ENCODE measurements at places on chromosomes 4 and X.

DNA sequence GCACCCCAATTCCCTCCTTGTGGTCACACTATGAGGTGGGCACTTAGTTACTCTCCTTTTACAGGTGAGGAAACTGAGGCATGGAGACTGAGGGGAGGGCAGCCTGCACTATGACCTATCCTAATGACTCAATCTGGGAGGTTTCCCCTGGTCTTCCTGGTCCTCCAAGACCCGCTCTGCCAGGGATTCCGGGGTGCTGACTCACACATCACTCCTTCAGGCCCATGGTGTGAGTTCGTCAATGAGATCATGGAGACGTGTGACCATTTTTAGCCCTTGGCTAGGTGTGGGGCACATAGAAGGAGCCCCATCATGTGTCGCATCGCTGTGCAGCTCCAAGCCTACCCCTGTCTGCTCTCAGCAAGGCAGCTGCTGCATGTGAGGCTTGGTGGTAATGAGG is 32.4 kb upstream of the BCOR start:
- no peak for DNase-seq

DNA sequence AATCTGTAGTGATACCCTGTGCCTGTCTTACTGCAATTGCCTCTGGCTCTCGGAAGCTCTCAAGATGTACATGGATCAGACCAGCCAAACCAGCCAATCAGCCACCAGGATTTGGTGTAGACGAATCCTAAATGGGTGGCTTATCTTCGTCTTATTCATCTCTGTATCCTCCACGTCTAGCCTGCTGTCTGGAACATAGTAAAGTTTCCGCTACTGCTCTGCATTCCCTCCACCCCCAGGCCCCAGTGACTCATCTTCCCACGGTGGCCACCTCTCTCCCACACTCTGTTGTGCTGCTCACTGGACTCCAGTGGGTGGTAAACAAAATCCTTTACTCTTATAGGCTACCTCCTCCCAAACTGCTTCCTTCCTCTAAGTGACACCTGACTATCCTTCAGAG is 37.8 kb downstream of the SEPTIN6 start:
- no peak for DNase-seq

GRCh38 chrX:95056901-95057300 is 1382.9 kb downstream of the FAM133A start:
- no peak for DNase-seq

DNA sequence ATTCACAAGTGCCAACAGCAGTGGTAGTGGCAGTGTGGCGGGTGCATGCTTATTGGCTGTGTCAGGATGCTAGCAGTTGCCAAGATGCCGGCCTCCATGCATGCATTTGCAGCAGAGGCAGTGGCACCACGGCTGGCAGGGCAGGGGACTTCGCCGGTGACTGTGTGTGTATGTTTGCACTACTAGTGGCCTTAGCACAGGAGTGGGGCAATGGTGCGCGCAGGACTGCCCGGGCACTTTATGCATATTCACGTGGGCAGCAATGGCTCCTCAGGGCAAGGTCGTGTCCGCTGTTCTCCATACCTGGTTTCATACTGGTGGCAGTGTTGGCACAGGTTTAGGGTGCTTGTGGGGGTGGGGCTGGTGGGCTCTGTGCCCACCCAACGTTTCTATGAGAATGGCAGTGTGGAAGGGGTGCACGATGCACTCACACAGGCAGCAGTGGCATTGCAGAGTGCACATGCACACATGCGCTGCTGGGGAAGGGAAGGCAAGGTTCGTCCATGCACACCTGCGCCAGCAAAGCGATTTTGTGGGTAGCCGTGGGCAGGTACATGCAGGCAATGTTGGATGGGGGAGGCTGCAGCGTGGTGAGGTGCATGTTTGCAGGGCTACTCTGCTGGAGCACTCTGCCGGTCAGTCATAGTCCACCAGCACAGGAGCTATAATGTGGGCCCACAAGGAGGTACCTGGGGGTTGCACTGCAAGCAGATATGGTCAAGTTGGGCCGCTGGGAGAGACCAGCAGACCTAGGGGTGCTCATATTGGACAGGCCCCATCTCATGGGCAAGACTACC is 338.9 kb upstream of the TECRL start:
- DNase-seq, result no peak

DNA sequence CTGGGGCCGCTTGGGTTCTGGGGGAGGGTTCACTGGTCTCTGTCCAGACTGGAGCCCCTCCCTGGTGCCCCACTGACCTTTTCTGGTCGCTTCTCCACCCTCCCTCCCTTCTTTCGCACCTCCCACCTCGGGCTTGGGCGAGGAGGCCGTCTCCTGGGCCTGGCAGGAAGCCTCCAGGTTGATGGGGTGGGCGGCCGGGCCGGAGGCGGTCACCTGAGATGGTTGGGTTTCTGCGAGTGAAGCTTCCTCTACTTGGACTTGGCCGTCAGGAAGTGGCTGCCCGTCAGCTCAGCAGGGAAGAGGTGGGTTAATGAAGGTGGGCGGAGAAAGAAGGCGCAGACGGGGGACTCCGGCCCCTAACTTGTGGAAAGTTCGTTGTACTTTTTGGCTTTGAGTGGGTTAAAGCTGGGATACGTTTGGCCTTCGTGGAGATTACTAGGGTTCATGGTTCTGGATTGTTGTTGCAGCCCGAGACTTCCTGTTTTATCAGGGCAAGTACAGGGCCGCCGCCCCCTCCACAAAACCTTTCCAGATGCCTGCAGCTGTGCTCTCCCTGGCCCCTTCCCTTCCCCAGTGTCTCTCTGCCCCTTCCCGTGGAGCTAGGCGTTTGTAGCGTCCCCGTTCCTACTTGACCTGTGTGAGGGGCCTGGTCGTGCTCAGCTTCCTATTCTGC is 1.2 kb downstream of the AKAP17A start:
- DNase-seq, result peak; percentile 19

GRCh38 chrX:115023139-115023538 is 5.7 kb upstream of the IL13RA2 start:
- no peak for DNase-seq

DNA sequence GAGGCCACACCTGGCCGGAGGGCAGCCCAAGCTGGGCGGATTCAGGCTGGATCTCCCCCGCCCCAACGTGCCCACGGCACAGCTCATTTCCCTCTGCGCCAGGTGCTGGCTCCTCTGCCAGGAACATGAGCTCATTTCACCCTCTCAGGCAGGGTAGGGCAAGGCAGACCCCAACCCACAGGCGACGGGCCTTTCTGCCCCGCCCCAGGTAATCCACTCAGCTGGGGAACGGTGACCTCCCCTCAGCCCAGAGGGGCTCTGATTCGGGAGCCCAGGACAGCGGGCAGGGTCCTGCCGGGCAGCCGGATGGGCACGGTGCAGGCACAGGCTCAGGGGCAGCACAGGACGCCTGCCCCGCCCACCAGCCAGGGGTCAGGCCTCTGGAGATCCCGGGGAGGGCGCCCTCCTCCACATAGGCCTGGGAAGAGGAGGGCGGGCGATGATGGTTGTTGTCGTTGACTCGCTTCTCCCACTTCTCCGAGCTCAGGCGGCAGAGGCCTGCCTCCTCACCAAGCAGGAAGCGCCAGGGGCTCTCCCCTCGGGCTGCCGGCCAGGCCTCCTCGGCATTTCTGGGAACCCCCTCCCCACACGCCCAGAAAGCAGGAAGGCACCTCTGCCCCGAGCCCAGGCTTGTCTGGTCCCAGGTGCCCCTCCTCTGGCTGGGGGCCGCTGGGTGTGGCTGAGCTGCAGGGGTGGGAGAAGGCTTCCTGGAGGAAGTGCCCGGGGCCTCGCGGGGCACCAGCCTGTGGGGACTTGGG is 31.1 kb downstream of the TACC3 start:
- DNase-seq, result no peak

- DNase-seq, result no peak
Measured at GRCh38 chr4:168877511-168878491, 132.3 kb downstream of the CBR4 start.

GRCh38 chrX:153873282-153874084 is 12.5 kb downstream of the L1CAM start:
- DNase-seq, result no peak

GRCh38 chr4:182306792-182307507 is 63.7 kb downstream of the TENM3 start:
- DNase-seq, result peak; percentile 16

DNA sequence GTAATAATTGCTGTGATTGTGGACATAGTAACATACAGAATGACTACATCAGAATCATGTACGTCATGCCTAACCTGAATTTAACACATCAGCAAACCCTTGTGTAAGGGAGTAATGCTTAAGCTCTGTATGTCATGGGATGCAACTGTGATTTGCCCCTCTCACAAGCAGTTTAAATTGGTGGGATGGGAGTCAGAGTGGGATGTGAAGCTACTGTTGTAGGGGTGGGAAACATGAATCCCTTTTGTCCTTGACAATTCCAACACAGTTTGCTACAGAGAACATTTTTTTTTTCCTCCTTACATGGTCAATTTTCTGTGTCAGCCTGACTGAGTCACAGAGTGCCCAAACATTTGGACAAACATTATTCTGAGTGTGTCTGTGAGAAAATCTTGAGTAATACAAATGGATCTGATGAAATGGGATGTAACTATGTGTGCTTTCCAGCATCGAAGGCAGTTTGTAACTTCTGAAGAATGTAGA is 392.8 kb downstream of the GPM6A start:
- DNase-seq, result no peak

DNA sequence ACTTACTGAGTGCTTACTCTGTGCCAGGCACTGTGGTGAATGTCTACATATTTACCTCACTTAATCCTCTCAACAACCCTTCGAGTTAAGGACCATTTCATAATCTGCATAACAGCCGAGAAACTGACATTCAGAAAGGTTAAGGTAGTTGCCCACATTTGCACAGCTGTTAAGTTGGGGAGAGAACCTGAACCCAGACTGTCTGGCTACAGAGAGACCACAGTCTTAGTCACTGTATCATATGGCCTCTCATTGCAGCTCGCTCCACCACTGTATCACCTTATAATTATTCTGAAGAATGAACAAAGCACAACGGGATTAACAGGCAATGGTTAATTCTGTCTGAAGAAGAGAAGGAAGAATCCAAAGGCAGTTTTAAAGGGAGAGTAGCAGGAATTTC is 98.5 kb downstream of the ADGRA3 start:
- DNase-seq, result no peak

- DNase-seq, result peak; percentile 38
Measured at GRCh38 chrX:153875391-153876111, 10.4 kb downstream of the L1CAM start.

- DNase-seq, result no peak
Measured at GRCh38 chr4:43587758-43588157, 695.2 kb downstream of the GRXCR1 start.

- DNase-seq, result no peak
Measured at GRCh38 chrX:132875650-132876522, 82.5 kb downstream of the HS6ST2 start.

DNA sequence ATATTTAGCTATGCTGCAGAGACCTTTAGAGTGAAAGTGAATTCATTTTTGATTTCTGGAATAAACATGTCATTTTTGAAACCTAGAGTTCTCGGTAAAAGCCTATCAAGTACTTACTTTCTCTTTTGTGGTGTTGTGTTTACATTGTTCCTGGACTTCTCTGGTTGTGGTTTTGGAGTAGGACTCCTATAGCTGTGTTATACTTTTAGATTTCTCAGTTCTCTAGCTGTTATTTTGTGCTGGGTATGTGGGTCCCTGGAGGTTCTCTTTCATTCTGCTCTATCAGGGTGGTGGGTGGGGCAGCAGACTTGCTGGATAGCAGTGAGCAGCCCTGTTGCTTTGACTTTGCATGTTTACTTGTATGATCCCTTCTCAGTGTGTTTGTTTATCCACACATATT is 25.6 kb upstream of the MSMO1 start:
- peak; percentile 33 for DNase-seq

DNA sequence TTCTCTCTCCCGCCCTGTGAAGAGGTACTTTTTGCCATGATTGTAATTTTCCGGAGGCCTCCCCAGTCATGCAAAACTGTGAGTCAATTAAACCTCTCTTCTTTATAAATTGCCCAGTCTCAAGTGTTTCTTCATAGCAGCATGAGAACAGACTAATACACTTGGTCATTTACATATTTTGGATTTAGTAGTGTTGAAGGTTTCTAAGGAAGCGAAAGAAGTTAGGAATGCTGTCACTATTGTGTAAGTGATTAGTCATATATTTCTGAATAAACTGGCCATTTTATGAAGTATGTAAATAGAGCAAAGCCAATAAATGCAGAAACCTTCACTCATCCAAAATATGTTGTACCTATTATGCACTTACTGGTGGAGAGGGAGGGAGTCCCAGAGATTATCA is 34.4 kb upstream of the GK2 start:
- no peak for DNase-seq
